Chondrocyte (in vitro differentiated cells): ENCODE measurements at places on chromosomes 7 and 10.

- peak; percentile 74 for DNase-seq
Measured at GRCh38 chr7:1829111-1829510, 159.0 kb downstream of the ELFN1 start.

- no peak for DNase-seq
Measured at GRCh38 chr10:102497545-102497944, 5.0 kb downstream of the ACTR1A start.

DNA sequence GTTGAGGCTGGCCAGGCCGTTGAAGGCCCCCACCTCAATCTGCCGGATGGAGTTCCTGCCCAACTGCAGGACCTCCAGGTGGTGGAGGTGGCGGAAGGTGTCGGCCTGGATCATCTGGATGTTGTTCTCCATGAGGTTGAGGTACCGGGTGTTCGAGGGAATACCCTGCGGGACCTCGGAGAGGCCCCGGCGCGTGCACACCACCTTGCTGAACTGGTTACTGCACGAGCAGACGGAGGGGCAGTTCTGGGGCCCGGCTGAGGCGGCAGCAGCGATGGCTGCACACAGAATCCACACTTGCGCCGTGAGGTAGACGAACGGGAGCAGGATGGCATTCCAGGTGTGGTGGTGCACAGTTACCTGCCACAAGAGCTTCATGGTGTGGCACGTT, 979 bp downstream of the LRRC4 start:
- no peak for DNase-seq

DNA sequence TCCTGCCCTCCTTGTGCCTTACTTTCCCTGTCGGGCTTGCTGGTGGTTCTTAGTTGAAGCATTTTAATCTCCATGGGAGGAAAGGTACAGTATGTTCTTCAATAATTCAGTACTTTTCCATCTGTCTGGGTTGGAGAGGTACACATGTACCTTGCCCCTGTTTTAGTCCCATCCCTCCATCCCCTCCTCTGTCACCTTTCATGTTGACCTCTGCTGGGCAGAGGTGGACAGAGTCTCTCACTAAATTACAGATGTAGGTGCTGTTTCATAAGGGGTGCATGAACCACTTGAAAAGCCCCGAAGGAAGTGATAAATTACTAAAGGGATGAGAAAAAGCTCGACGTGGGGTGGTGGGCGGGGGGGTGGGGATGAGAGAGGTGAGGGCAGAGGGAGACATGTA, 5.4 kb downstream of the AGFG2 start:
- DNase-seq, result no peak

DNA sequence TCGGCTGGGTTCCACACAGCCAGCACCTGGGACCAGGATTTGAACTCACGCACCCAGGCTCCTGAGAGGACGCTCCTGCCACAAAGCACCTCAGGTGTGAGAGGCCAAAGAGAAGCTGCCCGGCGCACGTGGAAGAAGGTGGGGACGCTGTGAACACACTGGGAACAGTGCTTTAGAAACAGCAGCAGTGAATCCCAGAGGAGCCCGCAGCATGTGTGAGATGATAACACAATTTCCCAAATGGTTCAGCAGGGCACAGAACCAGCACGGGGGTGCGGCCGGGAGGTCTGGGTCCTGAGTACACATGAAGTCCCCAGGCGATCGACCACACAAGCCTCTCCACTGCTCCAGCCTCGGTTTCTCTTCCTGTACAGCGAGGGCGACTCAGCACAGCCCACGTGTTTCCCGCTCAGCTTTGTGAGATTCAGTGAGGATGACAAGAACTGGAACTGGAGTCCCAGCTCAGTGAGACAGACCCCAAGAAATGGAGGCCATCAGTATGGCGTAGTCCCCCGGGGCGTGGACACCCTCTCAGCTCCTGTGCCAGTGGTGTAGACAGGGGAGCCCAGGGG, 188.3 kb downstream of the MAD1L1 start:
- peak; percentile 82 for DNase-seq

GRCh38 chr10:60955316-60955715, 11.3 kb upstream of the RHOBTB1 start:
- no peak for DNase-seq

DNA sequence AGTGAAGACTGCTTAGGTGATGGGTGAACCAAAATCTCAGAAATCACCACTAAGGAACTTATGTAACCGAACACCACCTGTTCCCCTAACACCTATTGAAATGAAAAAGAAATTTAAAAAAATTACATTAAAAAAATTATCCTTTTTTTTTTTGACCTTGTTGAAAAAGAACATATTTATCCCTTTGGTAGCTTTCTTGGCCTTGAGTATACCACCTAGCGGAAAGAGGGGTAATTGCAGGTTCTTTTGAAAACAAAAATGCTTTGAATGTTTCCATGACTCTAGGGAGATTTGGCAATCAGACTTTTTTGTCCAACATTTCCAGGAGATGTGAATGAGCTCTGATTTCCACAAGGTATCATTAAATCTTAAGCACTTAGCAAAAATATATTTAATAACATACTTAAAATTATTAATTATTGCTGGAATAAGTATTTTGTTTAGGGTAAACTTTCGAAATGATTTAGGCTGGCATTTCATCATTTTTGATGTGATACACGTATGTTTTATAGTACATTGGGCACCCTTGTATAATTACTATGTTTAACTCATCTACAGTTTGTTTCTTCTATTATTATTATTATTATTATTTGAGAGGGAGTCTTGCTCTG, 47.0 kb upstream of the ELMO1 start:
- DNase-seq, result no peak

GRCh38 chr7:116897661-116898060, 35.3 kb downstream of the CAPZA2 start:
- DNase-seq, result no peak

DNA sequence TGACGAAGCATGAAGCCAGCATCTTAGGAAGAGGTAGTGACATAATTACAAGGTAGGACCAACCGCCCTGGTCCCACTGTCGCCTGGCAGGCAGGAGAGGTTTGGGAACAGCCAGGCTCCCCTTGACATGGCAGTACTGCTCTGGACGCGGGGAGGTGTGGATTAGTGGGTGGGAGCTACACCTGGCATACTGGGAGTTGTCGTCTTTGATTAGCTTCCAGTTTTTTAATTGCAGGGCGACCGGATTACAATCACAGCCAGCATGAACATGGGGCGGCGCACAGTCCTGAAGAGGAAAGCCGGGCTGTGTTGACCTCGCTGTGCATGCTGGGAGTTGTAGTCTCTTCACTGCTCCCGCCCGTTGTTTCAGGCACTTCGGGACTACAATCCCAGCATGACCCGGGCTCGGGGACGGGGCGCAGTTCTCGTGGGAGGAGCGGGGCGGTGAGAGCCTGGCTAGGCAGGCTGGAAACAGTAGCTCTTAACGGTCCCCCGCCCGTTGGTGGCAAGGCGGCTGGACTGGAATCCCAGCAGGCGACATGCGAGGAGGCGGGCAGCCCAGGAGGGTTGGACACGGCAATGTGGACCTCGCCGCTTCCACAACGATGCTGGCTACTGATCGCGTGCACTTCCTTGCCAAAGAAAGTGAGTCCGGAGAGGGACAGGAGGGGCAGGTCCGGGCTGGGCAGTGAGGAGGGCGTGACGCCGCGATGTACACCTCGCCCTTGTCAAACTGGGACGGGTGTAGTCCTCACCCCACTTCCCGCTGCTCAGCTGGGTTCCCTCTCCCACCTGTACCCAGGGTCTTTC, 98.0 kb upstream of the ZNF722 start:
- no peak for DNase-seq

DNA sequence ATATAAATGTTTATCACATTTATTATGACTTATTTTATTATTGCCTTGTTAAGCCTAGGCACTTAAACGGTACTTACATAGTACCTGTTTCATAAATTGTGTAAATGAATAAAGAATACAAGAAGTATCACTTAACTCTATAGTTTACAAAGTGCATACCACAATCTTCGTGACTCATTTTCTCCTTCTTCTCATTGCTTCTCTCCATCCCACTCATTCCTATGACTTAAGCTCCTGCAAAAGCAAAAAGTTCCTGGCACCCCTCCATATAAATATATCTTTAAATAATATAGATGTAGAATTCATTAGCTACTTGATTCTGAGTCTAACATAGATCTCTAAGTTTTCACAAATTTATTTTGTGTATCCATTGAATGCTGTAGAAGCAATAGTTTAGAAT, 1382.0 kb upstream of the CELF2 start:
- DNase-seq, result no peak

- DNase-seq, result no peak
Measured at GRCh38 chr7:101138213-101138870, 11.4 kb downstream of the SERPINE1 start.

DNA sequence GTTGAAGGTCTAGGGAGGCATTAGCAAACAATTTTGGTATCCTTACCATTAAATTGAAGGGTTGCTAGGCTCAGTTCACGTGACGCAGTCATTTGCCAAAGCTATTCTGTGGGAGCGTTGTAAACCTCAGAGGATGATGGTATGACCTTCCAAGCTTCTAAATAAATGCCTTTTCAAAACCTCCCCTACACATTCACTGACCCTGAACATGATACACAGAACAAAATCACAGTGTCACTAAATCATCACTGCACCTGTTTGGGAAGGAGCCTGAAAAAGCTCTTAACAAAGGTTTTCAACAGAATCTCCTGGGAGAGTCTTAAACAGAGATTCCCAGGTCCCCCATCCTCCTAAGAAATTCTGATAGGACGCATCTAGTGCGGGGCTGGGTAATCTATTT, 13.2 kb upstream of the CCDC172 start:
- DNase-seq, result no peak

GRCh38 chr10:69394020-69394419, 22.7 kb downstream of the TACR2 start:
- no peak for DNase-seq

DNA sequence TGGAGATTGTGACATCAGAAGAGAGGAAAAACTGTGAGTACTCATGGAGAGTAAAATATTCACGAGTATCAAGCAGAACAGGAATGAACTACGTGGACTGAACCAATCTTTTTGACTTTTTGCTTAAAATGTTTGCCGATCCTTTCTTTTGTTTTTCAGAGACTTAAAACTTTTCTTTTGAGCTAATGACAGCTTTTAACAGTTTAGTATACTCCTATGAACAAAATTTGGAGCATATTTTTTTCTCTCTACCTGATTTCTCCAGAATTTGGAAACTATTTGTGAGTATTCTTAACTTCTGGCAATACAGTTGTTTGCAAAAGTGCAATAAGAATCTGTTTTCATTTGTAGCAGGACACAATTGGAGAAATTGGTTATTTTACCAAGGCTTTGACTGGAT, 786.3 kb downstream of the SORCS1 start:
- DNase-seq, result no peak

DNA sequence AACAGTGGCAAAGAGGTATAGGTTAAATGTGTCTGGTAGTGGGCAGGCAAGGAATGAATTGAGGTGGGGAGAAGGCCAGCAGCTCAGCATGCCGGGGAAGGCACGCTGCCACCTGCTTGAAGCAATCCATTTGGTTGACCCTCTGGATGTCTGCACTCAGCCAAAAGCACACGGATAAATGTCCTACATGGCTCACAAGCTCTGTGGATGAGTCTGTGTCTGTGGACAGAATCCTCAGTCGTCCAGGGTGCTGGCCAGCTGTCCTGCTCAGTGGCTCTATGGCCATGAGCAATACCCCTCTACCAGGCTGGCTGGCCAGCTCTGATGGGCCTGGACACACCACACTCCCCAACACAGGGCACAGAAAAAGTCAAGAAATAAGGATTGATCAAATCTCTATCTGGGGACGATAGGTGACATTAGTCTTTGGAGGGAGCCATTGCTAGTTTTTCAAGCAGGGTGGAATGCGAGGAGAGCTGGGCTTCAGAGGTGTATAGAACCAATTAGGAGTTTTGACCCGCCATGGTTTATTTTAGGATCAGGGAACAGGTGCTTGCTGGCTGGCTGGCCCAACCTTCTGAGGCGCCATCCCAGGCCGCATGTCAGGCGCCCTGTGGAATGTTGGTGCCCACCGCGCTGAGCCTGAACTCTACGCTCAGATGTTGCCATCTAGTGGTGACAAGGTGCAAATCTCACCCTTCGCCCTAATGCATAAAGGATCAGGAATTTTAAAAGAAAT, 493.4 kb downstream of the TNS3 start:
- DNase-seq, result no peak

DNA sequence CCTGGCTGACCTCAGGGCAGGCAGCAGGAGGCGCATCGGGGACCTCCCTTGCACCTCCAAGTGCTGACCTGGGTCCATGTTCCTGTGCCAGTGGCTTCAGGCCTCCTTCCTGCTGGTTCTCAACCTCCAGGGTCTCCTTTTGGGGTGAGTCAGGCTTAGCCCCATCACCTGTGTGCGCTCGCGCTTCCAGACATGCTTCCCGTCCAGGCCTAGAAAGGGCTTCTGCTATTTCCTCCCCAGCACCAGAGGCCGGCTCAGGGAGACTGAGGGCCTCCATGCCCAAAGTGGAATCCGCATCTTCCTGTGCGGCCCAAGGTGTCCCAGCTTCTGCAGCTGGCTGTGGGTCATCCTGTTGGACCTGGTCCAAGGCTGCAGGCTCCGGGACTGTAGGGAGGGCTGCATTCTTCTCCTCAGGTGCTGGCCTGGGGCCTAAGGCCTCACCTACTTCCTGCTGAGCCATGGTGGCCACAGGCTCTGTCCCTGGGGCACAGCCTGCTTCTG, 5.9 kb downstream of the NACAD start:
- peak; percentile 84 for DNase-seq

DNA sequence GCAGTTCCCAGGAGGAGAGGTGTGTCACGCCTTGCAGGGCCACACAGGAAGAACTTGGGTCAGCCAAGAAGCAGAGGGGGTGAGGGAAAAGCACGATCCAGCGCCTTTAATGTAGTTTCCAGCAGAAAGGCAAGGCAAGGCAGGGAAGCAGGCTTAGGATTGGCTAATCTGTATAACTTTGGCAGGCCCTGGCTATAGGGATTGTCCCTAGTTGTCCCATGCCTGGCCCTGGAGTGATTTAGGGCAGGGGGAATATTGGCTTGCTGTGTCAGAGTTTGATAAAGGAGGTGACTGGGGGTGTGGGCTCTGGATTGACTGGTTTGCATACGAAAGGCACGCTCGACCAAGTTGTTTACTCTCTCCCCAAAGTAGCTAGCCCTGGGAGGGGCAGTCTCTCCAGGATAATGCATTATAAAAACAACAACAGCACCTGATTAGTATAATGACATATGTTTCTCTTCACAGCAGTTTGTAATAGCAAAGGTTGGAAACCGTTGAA, 44.5 kb downstream of the RBM28 start:
- no peak for DNase-seq

DNA sequence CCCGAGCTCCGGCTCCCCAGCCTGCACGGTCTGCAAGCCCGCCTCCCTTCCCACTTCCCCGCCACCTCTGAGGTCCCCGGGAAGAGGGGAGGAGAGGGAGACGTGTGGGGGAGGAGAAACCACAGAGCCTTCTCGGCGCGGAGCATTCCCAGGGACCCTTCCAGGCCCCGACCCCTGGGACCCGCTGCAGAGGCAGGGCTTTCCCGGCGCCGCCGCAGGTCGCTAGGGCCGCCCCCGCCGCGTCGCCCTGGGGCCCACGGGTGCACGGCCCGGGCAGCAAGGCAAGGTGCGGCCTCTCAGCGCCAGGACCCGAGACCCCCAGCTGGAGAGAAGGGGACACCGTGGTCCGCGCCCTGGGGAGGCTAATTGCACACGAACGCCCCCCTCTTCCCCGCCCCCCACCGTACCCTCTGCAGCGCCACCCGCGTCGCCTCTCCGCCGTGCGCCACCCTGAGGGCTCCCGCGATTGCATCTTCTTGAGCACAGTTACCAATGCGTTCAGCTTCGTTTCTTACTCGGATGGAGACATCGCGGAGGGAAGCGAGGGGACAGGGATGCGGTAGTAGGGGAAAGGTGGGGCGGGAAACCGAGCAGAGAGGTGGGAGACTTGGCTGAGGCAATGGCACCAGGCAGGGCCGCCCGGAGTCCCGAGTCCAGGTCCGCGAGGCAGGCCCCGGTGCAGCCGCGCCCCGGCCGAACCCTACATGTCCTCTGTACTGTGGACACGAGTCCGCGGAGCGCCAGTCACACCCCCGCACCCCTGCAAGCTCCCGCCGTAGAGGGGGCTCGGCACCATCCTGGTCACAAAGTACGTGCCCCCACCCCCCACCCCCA, 28.9 kb downstream of the SKIDA1 start:
- no peak for DNase-seq
